ENCODE measurements at places on chromosomes 1 and 21.
A peak's percentile ranks its signal among the peaks of the same experiment; 100 is the strongest.

DNA sequence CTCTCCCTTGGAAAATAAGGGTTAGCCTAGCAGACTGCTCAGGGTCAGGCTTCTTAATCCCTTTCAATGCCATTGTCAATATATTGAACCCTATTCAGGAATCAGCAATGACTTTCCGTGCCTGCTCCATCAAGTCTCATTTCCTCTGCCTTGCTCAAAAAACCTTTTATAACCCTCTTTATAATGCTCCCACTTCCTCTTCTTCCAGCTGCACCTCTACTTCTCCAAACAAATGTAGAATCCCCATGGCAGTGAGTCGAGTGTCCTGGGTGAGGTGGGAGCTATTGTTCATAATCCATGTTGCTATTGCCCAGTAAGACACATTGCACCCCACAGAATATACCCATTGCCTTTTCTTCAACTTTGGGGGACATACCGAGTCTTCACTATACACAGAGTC lies 58.6 kb downstream of the OLIG1 start:
- no peak for DNase-seq

GRCh38 chr1:42000766-42001165 lies 82.0 kb upstream of the HIVEP3 start:
- no peak for DNase-seq

DNA sequence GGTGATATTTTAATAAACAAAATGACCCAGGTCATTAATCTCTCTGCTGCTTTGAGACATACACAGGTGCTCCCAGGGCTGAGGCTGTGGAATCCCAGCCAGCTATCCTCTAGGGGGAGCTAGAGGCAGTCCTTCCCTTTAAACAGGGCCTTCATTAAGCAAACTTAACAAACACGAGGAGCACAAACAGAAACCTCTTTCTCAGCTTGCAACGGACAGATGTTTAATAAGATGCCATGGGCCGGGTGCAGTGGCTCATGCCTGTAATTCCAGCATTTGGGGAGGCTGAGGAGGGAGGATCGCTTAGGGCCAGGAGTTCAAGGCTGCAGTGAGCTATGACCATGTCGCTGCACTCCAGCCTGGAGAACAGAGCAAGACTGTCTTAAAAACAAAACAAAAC lies 106.7 kb downstream of the HIVEP3 start:
- peak; percentile 75 for DNase-seq

DNA sequence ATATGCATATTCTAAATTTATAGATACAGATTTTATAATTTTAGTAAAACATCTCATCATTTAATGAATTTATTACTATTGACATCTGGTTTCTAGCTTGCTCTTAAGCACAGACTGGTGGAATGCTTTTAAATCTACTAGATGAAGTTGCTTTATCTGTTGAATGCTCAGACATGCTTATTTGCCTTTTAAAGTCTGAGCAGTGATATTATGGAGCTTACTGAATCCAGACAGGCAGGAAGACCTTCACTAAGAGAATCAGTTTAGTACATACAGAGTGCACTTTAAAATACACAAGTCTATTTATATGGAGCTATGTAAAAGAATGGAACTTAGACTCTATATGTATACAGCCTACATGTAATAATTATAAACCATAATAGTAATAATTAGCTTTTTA lies 16.6 kb downstream of the SDCCAG8 start:
- DNase-seq, result no peak

DNA sequence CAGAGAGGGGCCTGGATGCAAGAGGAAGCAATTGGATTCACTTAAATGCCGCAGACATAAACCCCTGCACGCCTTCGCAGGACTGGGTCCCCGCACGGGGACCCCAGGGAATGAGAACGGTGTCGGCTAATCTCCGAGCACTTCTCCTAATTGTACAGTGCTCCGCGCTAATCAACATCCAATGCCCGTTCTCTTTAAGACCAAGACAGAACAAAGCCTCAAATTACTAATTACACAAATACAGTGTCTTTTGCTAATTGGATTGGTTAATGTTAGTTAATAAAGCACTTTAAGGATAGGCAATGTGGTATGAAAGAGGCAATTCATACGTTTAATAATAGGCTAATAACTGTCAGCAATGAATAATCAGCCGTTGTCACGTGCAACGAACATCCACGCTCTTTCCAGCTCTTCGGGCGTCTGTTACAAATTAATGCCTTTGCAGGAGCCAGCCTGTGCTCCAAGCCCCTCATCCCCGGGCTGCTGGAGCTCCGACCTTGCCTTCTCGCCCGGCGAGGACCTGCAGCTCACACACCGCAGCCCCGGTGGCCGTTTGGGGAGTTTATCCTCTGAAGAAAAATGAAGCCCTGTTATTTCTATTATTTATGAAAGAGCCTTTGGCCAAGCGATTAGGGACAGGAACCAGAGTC lies 157.8 kb downstream of the PRDM16 start:
- DNase-seq, result no peak

GRCh38 chr1:220976390-220976789 lies 97.1 kb downstream of the HLX start:
- no peak for DNase-seq

- no peak for DNase-seq
Observed at GRCh38 chr1:173479649-173480048, 2.5 kb downstream of the PRDX6 start.

- DNase-seq, result no peak
Observed at GRCh38 chr1:234921266-234922062, 207.2 kb downstream of the TOMM20 start.

DNA sequence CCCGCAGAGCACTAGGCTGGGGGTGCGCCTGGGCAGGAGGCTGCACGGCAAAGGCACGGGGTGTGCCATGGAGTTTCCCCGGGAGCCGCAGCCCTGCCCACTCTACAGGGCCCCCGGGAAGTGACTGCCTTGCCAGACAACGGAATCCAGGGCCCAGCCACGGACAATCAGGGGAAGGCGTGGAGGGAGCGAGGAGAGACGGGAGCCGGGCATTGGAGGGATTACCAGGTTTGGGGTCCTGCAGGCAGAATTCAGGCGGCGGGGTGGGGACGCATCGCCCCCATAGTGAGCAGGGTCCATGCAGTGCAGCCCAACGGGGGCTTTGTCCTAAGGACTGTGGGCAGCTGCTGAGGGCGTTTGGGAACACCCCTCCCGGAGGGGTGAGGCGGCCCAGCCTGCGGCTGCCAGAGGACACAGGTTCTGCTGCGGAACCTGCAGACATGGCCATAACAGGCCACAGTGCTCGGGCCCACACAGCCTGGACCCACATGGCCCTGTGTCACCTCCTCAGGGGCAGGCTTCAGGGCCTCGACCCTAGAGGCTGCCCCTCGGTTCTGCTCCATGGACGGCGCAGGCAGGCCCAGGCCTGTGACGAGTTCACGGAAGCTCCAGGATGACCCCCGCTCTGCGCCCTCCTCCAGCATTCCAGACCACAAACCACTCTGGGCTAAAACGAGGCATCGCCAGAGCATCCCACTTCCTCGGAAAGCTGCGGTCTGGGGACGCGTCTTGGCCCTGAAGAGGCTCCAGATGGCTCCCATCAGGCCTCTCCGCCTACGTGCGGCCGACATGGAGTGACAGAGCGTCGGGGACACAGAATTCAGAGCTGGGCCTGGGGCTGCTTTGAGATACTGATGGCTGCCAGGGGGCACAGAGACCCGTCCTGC lies 54.5 kb downstream of the COL6A1 start:
- DNase-seq, result no peak

- no peak for DNase-seq
Observed at GRCh38 chr21:38837806-38838461, 32.2 kb downstream of the ETS2 start.

DNA sequence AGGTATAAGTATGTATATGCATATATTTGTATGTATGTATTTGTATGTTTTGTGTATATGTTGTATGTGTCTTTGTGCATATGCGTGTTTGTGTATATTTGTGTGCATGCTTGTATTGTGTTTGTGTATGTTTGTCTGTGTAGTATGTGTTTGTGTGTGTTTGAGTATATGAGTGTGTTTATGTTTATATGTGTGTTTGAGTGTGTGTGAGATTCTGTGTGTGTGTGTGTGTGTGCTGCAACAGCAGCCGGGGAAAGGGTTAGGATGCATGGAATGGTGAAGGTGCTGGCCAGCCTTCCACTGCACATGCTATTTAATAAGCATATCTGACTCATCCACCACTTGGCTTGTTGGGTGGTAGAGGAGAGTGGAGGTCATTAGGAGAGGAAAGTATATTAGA lies 46.6 kb upstream of the RAB4A start:
- DNase-seq, result no peak

DNA sequence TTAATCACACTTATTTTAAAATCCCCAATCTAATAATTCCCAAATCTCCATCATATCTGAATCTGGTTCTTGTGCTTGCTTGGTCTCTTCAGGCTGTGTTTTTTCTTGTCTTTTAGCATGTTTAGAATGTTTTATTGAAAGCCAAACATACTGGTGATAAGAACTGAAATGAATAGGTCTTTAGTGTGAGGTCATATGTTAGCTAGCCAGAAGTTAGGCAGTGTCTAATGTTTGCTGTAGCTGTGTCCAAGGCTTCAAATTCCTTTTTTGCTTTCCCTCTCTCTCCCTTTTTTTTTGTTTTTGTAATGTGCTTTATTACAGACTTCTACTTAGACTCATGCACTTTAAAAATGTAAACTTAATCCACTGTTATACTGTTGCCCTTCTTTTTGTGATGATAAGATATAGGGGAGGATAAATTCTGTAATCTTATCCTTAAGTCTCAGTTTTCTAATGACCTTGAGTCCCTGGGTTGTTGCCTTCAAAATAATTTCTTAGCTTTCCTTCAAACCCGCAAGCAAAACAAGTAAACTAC lies 725.1 kb downstream of the BRINP3 start:
- no peak for DNase-seq

- DNase-seq, result no peak
Observed at GRCh38 chr1:229023651-229024300, 247.1 kb upstream of the RAB4A start.

- no peak for DNase-seq
Observed at GRCh38 chr1:69215883-69216282, 351.8 kb upstream of the LRRC7 start.

- DNase-seq, result no peak
Observed at GRCh38 chr1:208829595-208829994, 585.4 kb upstream of the PLXNA2 start.

DNA sequence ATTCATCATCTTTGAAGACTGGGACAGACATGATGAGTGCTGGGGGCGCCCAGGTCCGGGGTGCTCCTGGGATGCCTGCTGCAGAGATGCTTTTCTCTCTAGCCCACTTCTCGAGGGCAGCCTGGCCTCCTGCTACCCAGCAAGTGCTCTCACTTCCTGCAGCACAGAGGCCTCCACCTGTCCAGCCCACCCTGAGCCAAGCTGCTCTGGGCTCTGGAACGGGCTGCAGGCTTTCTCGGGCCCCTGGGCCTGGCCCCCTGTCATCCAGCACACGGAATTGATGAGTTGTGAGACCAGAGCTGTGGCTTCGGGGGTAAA lies 469.5 kb upstream of the VAMP3 start:
- DNase-seq, result no peak

GRCh38 chr1:160720356-160721085 lies 8.9 kb upstream of the CD48 start:
- DNase-seq, result no peak

All from CD4-positive, alpha-beta T cell treated with Interleukin-17A for 1 hour (primary cell).